ENCODE measurements at places on chromosomes 12 and 14.
A peak's percentile ranks its signal among the peaks of the same experiment; 100 is the strongest.

GRCh38 chr12:20931894-20932293 lies 121.4 kb downstream of the SLCO1B3 start:
- DNase-seq, result no peak

- DNase-seq, result no peak
Observed at GRCh38 chr12:84277986-84278385, 634.6 kb downstream of the SLC6A15 start.

DNA sequence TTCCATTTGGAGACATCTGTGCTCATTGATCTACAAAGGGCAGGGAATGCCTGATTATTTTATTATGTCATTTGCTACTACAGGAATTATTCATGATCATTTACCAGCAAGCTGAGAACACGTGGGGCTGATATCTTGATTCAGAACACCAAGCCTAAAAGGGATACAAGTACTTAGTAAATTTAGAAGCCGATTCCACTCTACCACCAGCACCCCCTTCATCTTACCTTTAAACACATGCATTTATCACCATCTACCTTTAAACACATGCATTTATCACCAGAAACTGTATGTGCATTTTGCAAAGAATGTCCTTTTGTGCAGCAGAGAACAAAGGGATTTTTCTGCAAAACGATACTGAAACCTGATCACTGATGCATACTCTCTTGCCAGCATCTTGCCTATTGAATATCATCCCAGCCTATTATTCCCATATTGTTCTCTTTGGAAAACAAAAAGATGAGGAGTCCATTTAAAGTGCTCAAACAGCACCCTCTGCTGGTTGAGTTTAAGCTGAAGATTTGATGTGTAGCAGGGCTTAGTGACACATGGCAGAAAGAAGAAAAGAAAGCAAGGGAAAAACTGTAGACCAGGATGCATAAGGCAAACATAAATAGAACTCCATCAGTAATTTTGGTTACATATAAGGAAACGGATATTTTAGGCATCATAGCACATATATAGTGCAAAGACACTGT lies 132.6 kb upstream of the PLEKHG7 start:
- peak; percentile 53 for DNase-seq

DNA sequence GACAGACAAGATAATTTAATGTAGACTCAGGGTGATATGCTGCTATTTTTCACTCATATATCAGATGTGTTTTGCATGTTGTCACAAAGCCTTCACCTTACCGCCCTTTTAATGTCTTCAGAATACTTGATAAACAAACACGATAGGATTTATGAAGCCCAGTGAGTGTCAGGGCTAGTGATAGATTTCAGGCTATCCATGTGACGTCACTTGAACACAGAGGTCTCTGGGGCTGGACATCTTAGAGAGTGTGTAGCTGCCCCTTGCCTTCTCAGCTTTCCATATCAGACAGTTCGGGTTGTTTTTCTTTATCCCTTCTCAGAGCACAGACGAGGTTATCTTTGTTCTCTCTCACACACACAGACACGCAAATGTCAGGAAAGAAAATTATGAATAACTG lies 105.3 kb upstream of the GSC start:
- DNase-seq, result no peak

DNA sequence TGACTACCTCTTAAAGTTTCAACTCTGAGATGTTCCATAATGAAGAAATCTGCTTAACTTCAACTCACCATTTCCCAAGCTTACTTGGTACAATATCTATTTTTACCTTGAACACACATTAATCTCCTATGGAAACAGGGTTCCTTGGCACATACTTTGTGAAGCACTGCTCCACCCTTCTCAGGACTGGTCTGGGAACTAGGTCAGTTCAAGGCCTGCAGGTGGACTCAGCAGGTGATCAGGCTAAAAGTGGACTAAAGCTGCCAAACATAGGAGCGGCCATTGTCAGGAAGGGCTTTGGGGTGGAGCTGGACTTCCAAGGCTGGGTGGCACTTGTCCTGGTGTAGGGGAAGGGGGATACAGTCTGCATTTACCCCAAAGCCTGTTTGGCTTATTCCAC lies 202.3 kb downstream of the NUAK1 start:
- no peak for DNase-seq

GRCh38 chr12:24127919-24128721 lies 178.7 kb upstream of the SOX5 start:
- DNase-seq, result no peak

GRCh38 chr14:66483322-66483721 lies 2.8 kb upstream of the CCDC196 start:
- no peak for DNase-seq

- peak; percentile 72 for DNase-seq
Observed at GRCh38 chr14:105064721-105065143, 498 bp downstream of the GPR132 start.

DNA sequence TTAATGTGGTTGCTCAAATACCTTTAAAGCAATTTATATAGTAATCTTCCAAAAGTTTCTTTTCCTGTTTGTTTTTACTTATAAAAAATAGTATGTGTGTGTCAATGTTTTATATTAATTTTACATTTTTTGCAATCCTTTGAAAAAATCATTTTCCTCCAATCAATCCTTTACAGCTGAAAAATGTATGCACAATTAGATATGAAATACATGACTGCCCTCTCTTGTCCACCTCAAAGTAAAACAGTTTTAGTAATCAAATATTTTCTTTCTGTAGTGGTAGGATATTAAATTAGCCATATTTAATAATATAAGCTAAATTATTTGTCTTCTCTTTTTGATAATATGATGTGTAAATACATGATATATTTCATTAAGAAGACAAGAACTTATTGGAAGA lies 269.9 kb downstream of the ADAMTS20 start:
- DNase-seq, result no peak

- no peak for DNase-seq
Observed at GRCh38 chr12:28374556-28374955, 184.3 kb downstream of the CCDC91 start.

GRCh38 chr14:61188978-61189808 lies 91.9 kb downstream of the TMEM30B start:
- DNase-seq, result peak; percentile 59

DNA sequence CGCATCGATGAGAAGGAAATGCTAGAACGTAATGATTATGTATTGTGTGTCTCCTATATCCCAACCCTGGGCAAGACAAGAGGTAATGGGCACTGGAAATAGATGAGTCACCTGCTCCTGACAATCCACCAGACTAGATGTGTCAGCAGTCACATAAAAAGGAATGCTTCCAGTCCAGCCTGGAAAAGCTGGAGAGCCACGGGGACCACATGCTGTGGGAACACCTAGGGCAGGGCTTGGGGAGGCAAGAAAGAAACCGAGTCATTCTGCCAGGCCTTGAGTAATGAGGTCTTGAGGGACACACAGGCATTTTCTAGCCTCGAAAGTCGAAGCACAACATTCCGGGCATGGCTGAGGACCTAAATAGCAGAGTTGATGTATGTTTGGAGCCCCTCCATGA lies 716.7 kb upstream of the TMEM132C start:
- DNase-seq, result no peak

GRCh38 chr14:94110552-94111181 lies at the start of gene IFI27:
Gene IFI27, plus strand, starts transcription at chr14:94110736.
- DNase-seq, result no peak
